NCI-H187 treated with DMSO at 0.1 percent for 48 hours (cell line): ENCODE measurements at places on chromosomes 12 and 14.

- no peak for DNase-seq
These were observed 89.3 kb downstream of the FIGNL2 start for GRCh38 chr12:51759175-51759574.

GRCh38 chr12:115172521-115172920 is 488.5 kb upstream of the TBX3 start:
- DNase-seq = no peak

GRCh38 chr14:42000450-42000849 is 393.8 kb downstream of the LRFN5 start:
- no peak for DNase-seq

- DNase-seq = no peak
These were observed 30.4 kb downstream of the RTL1 start for GRCh38 chr14:100873096-100873482.

DNA sequence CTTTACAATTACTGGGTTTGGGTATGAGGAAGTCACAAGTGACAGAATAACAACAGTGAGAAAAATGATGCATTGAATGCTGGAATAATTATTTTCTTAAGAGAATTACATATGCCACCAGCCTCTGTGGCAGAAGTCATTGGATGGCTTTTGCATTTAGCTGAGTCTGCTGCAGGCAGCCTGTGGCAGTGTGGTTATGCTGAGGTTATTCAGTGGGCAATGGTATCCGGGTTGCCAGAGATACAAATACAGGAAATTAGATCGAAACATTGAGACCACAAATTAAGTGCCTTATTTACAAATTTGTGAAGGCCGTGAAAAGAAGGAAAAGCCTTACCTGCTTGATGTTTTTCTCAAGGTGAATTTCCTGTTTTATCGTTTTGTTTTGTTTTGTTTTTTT is 1050.0 kb downstream of the GALC start:
- no peak for DNase-seq

DNA sequence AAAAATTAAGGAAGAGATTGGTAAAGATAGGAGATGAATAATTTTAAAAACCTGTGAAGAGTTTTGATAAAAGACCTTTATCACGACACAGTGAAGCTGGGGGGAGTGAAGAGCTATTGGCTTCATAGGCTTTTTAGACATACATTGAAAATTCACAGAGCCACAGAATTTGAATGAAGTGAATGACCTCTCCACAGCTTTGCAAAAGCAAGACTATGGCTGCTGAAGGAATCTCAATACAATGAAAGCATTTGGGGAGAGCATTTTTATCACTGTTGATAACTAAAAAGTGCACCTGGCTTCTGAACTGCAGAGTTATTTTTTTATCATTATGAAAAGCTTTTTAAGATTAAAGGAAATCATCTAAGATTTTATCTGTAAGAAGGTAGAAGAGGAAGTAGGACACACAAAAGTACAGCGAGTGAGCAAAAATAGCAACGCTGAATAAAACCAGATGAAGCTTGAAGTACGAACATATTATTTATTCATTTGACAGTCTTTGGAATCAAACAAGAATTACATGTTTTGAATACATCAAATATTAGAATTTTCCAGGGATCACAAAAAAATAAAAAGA is 317.5 kb downstream of the KCNC2 start:
- no peak for DNase-seq

DNA sequence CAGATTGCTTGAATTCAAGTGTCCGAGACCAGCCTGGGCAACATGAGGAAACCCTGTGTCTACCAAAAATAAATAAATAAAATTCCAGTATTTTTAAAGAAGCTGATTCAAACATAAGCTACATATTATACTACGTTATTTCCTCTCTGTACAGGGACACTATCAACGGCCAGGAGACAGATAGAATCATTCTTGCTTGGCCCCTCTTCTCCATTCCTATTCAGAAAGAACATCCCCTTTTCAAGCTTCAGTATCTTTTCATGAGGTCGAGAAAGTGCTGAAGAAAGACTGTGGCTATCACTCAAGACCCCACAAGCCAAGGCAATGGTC is 314 bp upstream of the DHRS7 start:
- no peak for DNase-seq

GRCh38 chr12:132076711-132077110 is 67.4 kb downstream of the DDX51 start:
- no peak for DNase-seq

DNA sequence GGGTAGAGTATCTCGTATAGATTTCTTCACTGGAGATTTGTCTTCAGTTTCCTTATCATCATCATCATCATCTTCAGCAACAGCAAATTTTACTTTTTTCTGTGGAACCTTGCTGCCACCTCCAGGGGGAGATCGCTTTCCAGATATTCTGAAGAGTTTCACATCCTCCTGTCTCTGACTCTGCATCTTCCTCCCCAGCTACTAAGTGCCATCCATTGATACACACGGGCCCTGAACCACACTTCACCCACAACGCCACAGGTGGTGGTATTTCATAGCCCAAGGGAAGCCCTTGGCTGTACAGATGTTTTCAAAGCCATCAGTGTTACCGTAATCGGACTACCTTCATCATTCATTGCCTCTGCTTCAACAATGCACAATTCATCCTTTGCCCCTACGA is 82.2 kb downstream of the PPP2R5C start:
- DNase-seq = no peak

GRCh38 chr12:80325167-80325959 is 118.7 kb upstream of the PTPRQ start:
- DNase-seq = no peak

DNA sequence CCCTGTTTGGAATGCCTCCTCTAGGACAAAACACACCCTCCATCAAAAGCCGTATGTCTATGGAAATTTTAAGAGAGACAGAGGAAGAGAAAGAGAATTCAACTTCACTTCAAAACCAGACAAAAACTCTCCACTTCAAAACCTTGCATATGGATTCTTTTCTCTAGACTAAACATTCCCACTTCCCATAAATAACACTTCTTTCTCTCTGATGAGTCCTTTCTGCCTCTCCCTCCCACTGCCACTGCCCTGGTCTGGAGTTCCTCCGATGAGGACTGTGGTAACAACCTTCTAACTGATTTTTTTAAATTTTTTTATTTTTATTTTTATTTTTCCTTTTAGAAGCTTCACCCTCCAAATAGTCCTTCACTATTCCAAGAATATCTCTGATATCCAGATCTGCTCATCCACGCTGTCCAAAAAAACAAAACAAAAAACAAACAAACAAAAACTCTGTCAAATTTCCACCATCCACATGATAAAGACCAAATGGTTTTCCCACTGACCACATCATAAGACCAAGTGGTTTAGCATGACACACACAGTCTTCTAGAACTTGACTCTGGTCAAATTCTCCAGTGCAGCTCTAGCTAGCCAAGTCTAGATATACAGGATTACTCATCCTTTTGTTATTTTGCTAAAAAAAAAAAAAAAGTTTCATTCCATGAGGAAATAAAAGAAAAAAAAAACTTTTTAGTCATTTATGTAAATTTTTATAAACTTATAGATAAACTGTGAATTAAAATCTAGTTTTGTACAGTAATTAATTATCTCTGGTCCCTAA is 256.0 kb downstream of the PPFIA2 start:
- DNase-seq = no peak

GRCh38 chr14:67519406-67519805 is 13.7 kb upstream of the PLEKHH1 start:
- no peak for DNase-seq

DNA sequence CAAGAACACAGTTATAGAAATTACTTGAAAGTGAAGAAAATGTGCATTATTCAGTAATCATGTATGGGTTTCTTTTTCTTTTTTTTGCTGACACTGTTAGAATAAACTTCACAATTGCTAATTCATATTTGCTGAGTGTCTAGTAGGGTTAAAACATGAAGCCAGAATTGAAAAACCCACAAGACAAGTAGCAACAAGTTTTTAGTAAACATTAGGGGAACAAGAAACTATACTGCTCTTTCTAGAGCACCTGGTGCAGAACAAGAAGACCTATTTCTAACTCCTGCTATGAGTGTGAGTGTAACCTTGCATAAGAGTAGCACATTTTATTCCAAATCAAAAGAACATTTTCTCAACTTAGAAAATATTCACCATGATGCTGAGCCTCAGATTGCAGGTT is 83.2 kb downstream of the ITPR2 start:
- no peak for DNase-seq

DNA sequence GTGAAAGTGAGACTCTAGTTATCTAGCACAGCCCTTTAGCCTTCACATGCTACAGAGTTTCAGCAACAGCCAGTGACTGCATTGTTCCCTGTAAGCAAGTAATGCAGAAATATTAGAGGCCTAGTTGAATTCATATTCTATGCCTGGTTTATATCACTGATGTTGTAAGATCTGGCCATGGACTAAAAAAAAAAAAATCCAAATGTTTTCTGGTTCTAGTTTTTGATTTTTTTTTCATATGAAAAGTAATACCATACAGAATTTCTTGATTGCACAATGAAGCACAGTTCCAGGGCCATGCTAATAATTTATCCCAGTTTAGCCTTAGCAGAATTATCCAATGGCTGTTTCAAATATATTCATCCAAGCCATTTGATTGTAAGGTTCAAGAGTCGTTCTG is 341.5 kb upstream of the DDHD1 start:
- DNase-seq = no peak

DNA sequence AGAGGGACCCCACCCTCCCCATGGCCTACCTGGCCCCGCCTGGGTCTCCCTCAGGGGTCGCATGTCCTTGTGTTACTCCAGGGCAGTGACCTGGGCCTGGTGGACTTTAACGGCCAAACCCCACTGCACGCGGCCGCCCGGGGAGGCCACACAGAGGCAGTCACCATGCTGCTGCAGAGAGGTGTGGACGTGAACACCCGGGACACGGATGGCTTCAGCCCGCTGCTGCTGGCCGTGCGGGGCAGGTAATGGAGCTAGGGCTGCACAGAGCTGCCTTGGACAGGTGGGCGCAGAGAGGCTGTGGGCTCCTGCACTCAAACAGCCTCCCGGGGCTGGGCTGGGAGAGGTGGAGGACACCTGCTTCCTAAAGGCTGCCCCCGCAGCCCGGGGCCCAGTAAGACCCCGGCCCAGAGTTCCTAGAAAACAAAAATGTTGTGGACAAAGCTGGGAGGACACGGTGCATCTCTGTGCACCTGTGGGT is 21.6 kb downstream of the ASPG start:
- no peak for DNase-seq

DNA sequence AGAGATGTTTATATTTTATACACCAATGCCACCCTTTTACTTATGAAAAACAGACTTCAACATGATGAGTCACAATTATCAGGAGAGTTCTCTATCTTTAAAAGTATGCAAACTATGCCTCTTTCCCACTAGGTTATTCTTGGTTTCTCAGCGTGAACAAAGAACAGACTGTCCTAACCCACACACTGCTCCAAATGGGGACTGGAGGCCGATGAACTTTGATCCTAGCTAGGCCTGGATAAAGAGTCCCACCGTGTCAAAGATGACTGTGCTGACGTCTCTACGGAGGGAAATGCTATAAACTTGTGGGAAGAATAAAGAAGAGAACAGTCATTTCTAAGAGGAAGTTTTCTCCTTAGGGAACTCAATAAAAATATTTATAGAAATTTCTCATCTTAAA is 160.1 kb downstream of the EPS8 start:
- no peak for DNase-seq

- DNase-seq = no peak
These were observed 30.9 kb downstream of the ERGIC2 start for GRCh38 chr12:29350080-29350479.
